ENCODE measurements at places on chromosomes 2 and 18.
A peak's percentile ranks its signal among the peaks of the same experiment; 100 is the strongest.

- no peak for DNase-seq
Observed at GRCh38 chr18:9927392-9928063, 13.7 kb downstream of the VAPA start.

GRCh38 chr2:136718273-136718672 is 47.1 kb upstream of the THSD7B start:
- no peak for DNase-seq

- DNase-seq: peak; percentile 33
Observed at GRCh38 chr2:24920098-24920808, at the start of gene ADCY3. Gene ADCY3, minus strand, starts transcription at chr2:24920237. Its CDS starts 1,250 bp downstream, at chr2:24918987.

DNA sequence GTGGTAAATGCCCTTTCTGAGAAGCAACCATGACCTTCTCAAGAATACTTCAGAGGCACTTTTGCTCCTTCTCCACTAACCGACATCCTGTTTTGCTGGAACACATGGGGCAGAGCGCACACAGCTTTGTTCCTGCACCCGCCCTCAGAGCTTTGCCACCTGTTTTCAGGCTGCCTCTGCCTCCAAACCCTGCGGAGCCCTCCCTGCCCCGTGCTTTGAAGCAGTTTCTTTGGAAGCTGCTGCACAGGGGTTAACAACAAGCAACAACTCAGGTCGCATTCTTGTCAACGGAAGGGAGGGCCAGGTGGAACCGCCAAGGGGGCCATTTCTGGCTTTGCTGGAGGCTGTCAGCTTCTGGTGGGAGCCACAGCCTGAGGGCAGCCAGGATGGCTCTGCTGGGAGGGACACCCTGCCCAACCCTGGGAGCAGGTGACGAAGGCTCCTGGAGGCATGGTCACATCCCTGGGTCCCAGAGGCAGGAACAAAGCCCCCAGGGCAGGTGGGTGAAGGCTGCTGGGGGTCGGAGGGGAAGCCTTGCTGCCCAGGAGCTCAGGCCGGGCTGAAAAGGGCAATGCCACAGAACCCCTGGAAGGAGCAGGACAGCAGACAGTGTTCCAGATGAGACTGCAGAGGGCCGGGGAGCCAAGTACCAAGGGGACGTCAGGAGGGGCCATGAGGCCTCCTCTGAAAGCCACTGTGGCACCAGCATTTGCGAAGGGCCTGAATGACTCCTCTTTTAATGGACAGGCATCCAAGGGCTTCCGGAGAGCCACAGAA is 46.8 kb downstream of the MRPS5 start:
- no peak for DNase-seq

GRCh38 chr2:134446383-134447017 is 192.6 kb downstream of the MGAT5 start:
- DNase-seq: no peak

DNA sequence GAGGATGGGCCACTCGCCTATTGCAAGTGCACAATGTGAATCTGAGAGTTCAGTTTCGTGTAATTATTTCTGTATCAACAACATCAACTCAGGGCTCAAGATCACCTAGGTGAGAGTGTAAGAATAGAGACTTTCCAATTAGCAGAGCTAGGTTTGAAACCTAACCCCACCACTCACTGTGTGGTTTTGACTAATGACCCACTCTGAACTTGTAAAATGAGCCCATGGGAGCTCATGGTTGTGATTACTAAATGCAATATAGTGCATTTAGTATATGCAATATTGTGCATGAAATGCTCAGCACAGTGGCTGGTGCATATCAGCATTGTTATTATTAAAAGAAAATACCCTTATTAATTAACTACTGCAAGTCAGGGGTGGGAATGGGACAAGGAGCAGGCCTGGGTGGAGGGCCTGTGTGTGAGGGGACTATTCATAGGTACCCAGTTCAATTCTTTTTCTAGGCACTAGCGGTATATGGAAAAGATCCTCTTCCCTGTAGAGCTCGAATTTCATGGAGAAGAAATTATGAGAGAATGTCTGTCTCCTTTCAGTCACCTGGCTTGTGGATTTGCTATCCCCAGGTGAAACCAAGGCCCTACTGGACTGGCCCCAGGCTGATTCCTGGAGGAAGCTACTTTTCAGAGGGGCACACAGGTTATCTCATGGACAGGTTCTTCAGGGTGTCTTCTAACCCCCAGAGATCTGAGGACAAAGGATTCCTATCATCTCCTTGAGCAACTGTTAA is 169.5 kb downstream of the GFPT1 start:
- DNase-seq: no peak

All from stimulated activated CD4-positive, alpha-beta T cell treated with anti-CD3 and anti-CD28 coated beads, Interleukin-1b, Interleukin-23, amount 100 ng/mL, for 1 hour (primary cell).